ENCODE measurements at places on chromosomes 6 and 20. TPM values are rescaled to one million over a fixed set of nuclear protein-coding genes. Genes with fewer than 3 reads are reported as not detected.
A peak's percentile ranks its signal among the peaks of the same experiment; 100 is the strongest.

TFAP2D gene
- not detected for total RNA-seq

CHD6 gene
- total RNA-seq: 12.8 TPM

DNA sequence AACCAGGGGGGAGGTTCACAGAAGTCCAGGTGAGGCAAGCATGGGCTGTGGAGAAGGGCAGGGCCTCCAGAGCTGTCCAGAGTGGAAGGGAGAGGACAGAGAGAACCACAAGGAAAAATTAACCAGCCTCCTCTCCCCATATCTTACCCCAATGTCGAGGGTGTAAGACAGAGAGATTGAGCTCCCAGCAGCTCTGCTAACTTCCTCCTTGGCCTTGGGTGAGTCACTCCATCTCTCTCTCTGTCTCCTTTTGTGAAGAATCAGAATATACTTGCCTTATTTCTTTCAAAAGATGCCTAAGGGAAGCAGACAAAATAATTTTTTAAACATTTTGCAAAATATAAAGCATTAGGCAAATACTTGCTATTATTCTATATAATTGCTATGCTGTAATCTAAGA is 58.3 kb upstream of the IYD start:
- DNase-seq: no peak

GRCh38 chr20:382291-383115 is 1.9 kb downstream of the TRIB3 start:
- no peak for DNase-seq

TSPO2 gene
- total RNA-seq: not detected

SLC2A10 gene
- 2.5 TPM for total RNA-seq

GRCh38 chr20:37896932-37897548 is 5.9 kb upstream of the VSTM2L start:
- DNase-seq: no peak

DNA sequence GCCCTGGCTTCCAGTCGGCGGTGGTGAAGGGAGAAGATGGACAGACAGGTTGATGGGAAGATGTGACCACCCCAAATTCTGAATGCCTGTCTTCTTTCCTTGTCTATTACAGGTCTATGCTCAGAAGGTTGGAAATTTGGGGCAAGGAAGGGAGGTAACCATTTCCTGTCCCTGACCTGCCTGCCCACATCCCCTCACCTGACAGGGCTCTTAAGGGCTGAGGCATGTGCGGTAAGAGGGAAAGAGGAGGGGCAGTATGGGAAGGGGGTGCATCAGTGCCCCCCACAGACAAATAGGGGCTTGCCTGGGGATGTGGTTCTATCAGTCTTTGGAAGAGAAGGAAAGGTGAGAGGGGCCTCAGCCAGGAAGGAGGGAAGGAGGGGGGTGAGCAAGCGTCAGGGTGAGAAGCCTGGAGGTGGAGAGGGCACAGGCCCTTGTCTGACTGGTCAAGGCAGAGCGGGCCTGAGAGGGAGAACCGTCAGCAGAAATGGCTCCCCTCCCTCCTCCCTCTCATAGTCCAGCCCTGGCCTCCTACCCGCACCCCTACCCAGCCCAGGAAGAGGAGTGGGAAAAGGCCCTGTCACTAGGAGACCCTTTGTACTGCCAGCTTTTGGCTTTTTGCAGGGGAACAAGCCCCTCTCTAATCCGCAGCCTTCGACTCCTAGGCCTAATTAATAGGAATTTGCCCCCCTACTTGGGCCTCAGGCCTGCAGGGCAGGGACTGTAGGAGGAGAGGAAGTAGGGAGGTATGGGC is 104.4 kb upstream of the FOXP4 start:
- DNase-seq: no peak

GRCh38 chr6:15378272-15378671 is 132.4 kb downstream of the JARID2 start:
- DNase-seq: no peak

GRCh38 chr20:62651285-62652021 is 9.2 kb downstream of the SLCO4A1 start:
- DNase-seq: no peak

PFDN4 gene
- total RNA-seq: 90.2 TPM

DNA sequence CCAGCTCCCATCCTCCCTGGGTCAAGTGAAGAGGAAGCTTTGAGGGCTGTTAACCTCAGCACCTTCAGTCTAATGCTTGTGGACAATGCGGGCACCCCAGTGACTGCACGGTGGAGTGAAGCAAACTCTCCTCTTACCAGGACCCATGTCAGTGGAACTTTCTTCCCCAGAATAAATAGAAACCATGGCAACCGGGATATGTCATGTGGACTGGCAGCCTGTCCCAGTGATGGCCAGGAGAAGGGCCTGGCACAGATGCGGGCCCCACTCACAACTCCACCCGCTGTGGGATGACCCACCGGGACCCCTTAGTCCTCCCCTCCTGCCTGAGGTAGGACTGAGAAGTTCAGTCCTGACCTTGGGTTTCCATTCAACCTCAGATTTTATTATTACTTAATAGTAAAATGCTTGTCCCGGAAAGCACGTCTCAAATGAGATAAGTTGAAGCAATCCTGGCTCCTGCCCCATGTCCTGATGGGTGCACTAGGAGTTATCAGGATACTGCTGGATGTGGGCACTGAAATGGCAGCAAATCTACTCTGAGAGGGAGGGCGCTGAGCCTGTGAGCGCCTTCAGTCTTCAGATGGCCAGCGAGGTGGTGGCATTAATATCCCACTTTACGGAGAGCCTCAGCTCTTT is 23.5 kb downstream of the TOX2 start:
- no peak for DNase-seq

SLC17A1 gene
- total RNA-seq: not detected

PAX1 gene
- not detected for total RNA-seq

TFAP2C gene
- not detected for total RNA-seq

DNA sequence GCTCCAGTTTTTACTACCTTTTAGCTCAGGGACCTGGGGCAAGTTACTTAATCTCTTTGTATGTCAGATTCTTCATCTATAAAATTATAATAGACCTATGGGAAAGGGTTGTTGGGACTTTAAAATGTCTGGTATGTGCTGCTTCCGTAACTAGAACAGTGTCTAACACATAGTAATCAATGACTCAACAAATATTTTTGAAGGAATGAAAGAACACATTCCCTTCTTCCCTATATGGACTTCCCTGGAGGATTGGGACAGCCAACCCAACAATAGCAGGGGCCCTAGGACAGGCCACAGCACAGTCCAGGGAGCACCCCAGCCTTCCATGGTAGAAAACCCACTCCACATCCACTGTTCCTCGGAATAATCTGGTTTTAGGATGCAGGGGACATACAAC is 50.7 kb upstream of the TPD52L1 start:
- no peak for DNase-seq

- no peak for DNase-seq
Measured at GRCh38 chr20:21808863-21809664, 103.6 kb downstream of the PAX1 start.

POU5F1 gene
- total RNA-seq: not detected

GRCh38 chr6:145823328-145823944 is 8.8 kb upstream of the FBXO30 start:
- DNase-seq: no peak

ARFGEF3 gene
- total RNA-seq: 0.52 TPM

DNA sequence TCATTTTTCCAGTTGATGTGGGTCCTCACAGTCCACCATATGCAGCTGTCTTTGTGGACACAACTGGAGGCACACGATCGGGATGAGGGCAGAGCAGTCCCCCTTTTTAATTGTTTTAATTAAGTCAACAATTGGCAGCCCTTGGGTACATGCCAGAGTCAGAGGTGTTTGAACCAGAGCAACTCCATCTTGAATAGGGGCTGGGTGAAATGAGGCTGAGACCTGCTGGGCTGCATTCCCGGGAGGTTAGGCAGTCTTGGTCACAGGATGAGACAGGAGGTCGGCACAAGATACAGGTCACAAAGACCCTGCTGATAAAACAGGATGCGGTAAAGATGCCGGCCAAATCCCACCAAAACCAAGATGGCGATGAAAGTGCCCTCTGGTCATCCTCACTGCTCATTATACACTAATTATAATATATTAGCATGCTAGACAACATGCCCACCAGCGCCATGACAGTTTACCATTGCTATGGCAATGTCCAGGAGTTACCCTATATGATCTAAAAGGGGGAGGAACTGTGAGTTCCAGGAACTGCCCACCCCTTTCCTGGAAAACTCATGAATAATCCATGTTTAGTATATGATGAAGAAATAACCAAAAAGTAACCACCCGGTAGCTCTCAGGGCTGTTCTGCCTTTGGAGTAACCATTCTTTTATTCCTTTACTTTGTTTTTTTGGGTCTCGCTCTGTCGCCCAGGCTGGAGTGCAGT is 31.8 kb upstream of the BLCAP start:
- DNase-seq: no peak

GRCh38 chr20:25136643-25137559 is 55.0 kb upstream of the VSX1 start:
- peak; percentile 44 for DNase-seq

SNRNP48 gene
- 15.0 TPM for total RNA-seq

DNA sequence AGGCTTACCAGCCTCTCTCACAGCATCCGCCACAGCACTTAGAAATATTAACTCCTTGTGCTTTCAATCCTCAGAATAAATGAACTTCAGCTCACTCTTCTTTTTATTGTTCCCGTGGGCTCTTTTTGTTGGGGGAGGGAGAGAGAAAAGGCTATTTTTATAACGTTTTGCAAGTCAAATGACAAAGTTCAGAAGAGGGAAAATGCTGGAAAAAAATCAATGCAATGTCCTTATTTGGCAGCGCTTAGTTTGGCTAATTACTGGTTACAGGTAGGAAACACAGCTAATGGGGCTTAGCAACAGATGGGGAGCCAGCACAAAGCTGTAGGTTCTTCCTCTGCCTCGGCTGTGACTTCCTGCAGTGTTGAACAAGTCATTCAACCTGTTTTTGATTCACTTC is 1067.0 kb upstream of the MAP3K7 start:
- DNase-seq: no peak

GRCh38 chr20:48771542-48771941 is 56.3 kb downstream of the PREX1 start:
- no peak for DNase-seq

DNA sequence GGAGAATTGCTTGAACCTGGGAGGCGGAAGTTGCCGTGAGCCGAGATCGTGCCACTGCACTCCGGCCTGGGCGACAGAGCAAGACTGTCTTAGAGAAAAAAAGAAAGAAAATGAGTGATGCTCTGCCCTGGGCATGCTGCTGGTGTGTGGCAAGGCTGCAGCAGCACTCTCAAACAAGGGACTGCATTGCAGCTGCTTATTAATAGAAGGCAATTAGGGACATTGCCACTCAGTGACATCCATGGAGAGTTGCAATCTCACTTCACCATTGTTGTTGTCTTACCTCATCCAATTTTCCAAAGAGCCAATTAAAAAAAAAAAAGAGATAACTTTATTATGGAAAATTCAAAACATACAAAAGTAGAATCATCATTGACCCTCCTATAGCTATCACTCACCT is 131.1 kb downstream of the LRRC1 start:
- no peak for DNase-seq
